ENCODE measurements at places on chromosomes 2 and 18. TPM values are rescaled to one million over a fixed set of nuclear protein-coding genes. Genes with fewer than 3 reads are reported as not detected.

- H3K4me1 ChIP-seq: no peaks in the 10 kb centered on the region
- H3K4me3 ChIP-seq: no peak overlapping the region
- no peaks in the 10 kb centered on the region for H3K27me3 ChIP-seq
- no peak overlapping the region for H3K27ac ChIP-seq
- no peak for DNase-seq
Measured at GRCh38 chr2:145690183-145690778, 1170.4 kb upstream of the ZEB2 start.

GRCh38 chr18:78896111-78896905 lies 83.3 kb upstream of the SALL3 start:
- DNase-seq: no peak
- H3K27ac ChIP-seq: no peak overlapping the region
- H3K4me3 ChIP-seq: no peak overlapping the region
- no peaks in the 10 kb centered on the region for H3K36me3 ChIP-seq
- no peaks in the 10 kb centered on the region for H3K27me3 ChIP-seq

Gene CFAP65
- total RNA-seq: not detected

Gene CAPN14
- total RNA-seq: 0.29 TPM

Gene NYAP2
- total RNA-seq: 2.0 TPM

Gene FBXO15
- total RNA-seq: 0.51 TPM

- H3K27me3 ChIP-seq: no peaks in the 10 kb centered on the region
- no peak overlapping the region for H3K4me3 ChIP-seq
- no peak overlapping the region for H3K27ac ChIP-seq
Measured at GRCh38 chr2:202060218-202060617, 12.8 kb upstream of the KIAA2012 start.

- no peaks in the 10 kb centered on the region for H3K4me1 ChIP-seq
- no peak overlapping the region for H3K4me3 ChIP-seq
- no peaks in the 10 kb centered on the region for H3K27me3 ChIP-seq
- no peaks in the 10 kb centered on the region for H3K36me3 ChIP-seq
Measured at GRCh38 chr18:74248189-74248588, 43.6 kb downstream of the CYB5A start.

Gene EGR4
- not detected for total RNA-seq

Gene KLHL41
- 0.81 TPM for total RNA-seq

DNA sequence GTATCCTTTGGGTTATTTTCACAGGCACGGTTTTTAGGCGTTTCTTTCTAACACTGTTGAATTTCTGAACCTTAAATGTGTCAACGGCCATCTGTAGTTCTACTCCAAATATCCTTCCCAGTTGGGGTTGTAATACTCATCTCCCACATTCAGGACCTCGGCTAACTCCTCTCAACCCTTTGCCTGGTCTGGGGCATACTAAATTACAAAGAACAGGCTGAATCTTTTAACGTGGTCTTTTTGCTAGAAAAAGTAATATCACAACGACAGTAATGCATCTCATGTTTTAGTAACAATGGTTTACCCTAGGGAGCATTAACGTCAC lies 2.1 kb downstream of the RPRM start:
- H3K27me3 ChIP-seq: no peaks in the 10 kb centered on the region
- no peaks in the 10 kb centered on the region for H3K4me1 ChIP-seq
- H3K27ac ChIP-seq: no peak overlapping the region
- no peak overlapping the region for H3K4me3 ChIP-seq
- no peak for DNase-seq
- no peaks in the 10 kb centered on the region for H3K36me3 ChIP-seq

- DNase-seq: no peak
- H3K4me3 ChIP-seq: no peak overlapping the region
- H3K36me3 ChIP-seq: no peaks in the 10 kb centered on the region
- no peaks in the 10 kb centered on the region for H3K27me3 ChIP-seq
- H3K4me1 ChIP-seq: no peaks in the 10 kb centered on the region
Measured at GRCh38 chr2:109342930-109343329, 213.9 kb downstream of the SH3RF3 start.

- H3K27ac ChIP-seq: no peak overlapping the region
- no peak overlapping the region for H3K4me3 ChIP-seq
- H3K4me1 ChIP-seq: no peaks in the 10 kb centered on the region
Measured at GRCh38 chr2:127080938-127081755, 25.8 kb downstream of the BIN1 start.

GRCh38 chr2:209579230-209579749 lies 155.4 kb downstream of the MAP2 start:
- H3K4me3 ChIP-seq: peak overlapping the region; percentile 72
- H3K27me3 ChIP-seq: no peaks in the 10 kb centered on the region
- peak; percentile 54 for DNase-seq
- no peaks in the 10 kb centered on the region for H3K36me3 ChIP-seq

GRCh38 chr2:75892490-75892889 lies 181.8 kb upstream of the GCFC2 start:
- H3K4me3 ChIP-seq: no peak overlapping the region
- no peaks in the 10 kb centered on the region for H3K4me1 ChIP-seq
- H3K36me3 ChIP-seq: no peaks in the 10 kb centered on the region
- H3K27me3 ChIP-seq: no peaks in the 10 kb centered on the region

DNA sequence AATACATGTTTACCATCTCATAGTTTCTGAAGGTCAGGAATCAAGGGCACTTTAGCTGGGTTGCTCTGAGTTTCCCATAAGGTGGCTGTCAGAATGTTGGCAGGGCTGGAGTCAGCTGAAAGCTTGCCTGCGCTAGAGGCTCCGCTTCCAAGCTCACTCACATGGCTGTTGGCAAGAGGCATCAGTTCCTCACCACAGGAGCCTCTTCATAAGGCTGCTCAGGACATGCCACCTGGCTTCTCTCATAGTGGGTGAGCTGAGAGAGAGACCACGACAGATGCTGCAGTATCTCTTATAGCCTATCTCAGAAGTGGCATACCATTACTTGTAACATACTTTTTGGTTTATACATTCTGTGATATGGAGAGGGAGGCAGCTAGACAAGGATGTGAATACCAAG lies 7.2 kb downstream of the HADHB start:
- no peaks in the 10 kb centered on the region for H3K27me3 ChIP-seq
- no peaks in the 10 kb centered on the region for H3K36me3 ChIP-seq
- H3K4me1 ChIP-seq: no peaks in the 10 kb centered on the region
- DNase-seq: no peak
- no peak overlapping the region for H3K27ac ChIP-seq

DNA sequence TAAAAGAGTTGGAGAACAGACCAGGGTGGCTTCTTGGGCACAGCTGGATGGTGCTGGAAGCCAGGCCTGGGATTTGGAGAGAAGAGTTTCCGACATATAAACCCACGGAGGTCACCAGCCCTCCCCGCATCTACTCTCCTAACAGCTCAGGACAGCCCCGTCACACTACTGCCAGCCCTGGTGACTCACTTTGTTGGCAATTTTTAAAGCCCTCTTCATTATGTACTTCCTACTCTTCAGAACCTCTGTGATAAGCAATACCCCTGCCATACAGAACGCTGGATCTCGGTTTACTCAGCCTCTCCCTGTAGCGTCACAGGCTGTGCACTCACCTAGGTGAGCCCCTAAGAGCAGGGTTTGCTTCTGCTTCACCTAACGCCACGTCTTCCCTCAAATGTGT lies 48.1 kb downstream of the ID2 start:
- H3K27me3 ChIP-seq: no peaks in the 10 kb centered on the region
- H3K4me3 ChIP-seq: no peak overlapping the region
- no peak overlapping the region for H3K27ac ChIP-seq
- DNase-seq: no peak
- H3K4me1 ChIP-seq: no peaks in the 10 kb centered on the region

DNA sequence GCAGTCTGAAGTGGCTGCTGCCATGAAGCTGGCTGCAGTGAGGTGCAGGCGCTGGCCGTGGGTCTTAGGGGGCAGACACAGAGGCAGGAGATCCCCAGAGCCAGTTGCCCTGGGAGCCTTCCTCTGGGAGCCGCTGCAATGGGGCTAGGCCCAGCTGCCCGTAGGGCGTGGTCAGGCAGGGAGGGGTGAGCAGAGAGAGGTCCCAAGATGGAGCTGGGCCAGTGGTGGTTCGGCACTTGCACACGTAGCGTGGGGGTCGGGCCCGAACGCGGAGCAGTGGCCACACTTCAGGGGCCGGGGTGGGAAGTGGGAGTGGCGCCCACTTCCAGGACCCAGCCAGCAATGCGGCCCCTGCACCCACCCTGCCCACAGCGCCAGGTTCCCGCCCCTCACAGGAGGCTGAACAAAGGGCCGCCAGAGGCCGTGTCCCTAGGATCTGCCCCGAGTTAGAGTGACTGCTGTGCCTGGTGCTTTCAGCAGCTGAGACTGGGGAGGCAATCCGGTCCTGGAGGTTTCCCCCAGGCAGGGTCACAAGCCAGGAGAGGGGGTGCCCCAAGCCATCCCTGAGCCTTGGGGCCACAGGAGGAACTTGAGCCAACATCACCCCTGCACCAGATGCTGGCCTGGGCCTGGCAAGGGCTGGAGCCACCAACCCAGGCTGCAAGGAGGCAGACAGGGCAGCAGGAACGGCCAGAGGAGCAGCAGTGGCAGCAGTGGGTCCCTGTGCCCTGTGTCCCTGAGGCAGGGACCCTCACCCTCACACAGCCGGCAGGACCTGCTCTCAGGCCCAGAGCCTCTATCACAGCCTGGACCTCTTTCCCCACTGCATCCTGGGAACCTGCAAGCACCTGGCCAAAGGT lies 21.3 kb upstream of the SP140L start:
- no peaks in the 10 kb centered on the region for H3K4me1 ChIP-seq
- H3K27ac ChIP-seq: no peak overlapping the region
- no peaks in the 10 kb centered on the region for H3K27me3 ChIP-seq
- no peak for DNase-seq
- H3K4me3 ChIP-seq: no peak overlapping the region

Gene SAG
- not detected for total RNA-seq

DNA sequence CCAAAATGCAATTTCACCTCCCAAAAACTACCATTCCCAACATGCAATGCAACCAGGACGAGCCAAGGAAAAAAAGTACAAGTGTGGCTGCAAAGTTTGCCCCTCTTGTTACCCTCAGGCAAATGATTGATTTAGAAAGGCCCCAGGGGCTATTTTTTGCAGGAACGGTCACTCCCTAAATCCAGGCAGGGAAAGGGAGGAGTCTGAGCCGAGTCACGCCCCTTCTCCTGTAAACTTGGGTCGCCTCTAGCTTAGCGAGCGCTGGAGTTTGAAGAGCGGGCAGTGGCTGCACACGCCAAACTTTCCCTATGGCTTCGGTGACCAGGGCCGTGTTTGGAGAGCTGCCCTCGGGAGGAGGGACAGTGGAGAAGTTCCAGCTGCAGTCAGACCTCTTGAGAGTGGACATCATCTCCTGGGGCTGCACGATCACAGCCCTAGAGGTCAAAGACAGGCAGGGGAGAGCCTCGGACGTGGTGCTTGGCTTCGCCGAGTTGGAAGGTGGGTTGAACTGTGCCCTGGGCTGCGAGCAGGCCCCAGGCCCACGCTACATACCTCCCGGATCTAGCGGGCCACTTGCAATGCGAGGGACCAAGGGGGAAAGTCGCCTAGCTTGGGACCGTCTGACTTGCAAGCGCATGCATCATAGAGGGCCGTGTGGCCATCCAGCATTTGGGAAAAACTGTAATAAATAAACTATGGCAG lies at the start of gene GALM:
Gene GALM, plus strand, starts transcription at position 261 of the 702 bp plus-strand sequence. Its CDS starts 48 bp downstream, at position 309.
- DNase-seq: peak; percentile 91
- no peaks in the 10 kb centered on the region for H3K27me3 ChIP-seq
- H3K4me3 ChIP-seq: peak within 1 kb of the TSS; percentile 80
- H3K36me3 ChIP-seq: no peaks in the 10 kb centered on the region
- H3K27ac ChIP-seq: peak within 1 kb of the TSS; percentile 18

Gene ZNF385B
- 3.3 TPM for total RNA-seq

GRCh38 chr2:119473621-119474370 lies 42.1 kb downstream of the TMEM37 start:
- no peak for DNase-seq
- H3K27ac ChIP-seq: no peak overlapping the region
- H3K36me3 ChIP-seq: no peaks in the 10 kb centered on the region
- no peaks in the 10 kb centered on the region for H3K27me3 ChIP-seq

GRCh38 chr2:44207102-44207501 lies 38.4 kb downstream of the PPM1B start:
- no peak overlapping the region for H3K27ac ChIP-seq
- H3K27me3 ChIP-seq: no peaks in the 10 kb centered on the region
- peaks cover 2% of the 10 kb centered on the region for H3K4me1 ChIP-seq
- H3K36me3 ChIP-seq: no peaks in the 10 kb centered on the region
- H3K4me3 ChIP-seq: no peak overlapping the region
- no peak for DNase-seq

GRCh38 chr18:11251229-11251890 lies 102.0 kb upstream of the PIEZO2 start:
- DNase-seq: peak; percentile 73
- H3K4me1 ChIP-seq: no peaks in the 10 kb centered on the region
- H3K27ac ChIP-seq: no peak overlapping the region
- H3K4me3 ChIP-seq: no peak overlapping the region
- no peaks in the 10 kb centered on the region for H3K27me3 ChIP-seq

Gene PTPN2
- total RNA-seq: 52.9 TPM

GRCh38 chr2:168062054-168062453 lies 185.3 kb downstream of the STK39 start:
- H3K4me1 ChIP-seq: no peaks in the 10 kb centered on the region
- H3K27ac ChIP-seq: no peak overlapping the region
- no peaks in the 10 kb centered on the region for H3K27me3 ChIP-seq
- no peak overlapping the region for H3K4me3 ChIP-seq
- H3K36me3 ChIP-seq: no peaks in the 10 kb centered on the region
- no peak for DNase-seq

Gene LAMA1
- 3.1 TPM for total RNA-seq

DNA sequence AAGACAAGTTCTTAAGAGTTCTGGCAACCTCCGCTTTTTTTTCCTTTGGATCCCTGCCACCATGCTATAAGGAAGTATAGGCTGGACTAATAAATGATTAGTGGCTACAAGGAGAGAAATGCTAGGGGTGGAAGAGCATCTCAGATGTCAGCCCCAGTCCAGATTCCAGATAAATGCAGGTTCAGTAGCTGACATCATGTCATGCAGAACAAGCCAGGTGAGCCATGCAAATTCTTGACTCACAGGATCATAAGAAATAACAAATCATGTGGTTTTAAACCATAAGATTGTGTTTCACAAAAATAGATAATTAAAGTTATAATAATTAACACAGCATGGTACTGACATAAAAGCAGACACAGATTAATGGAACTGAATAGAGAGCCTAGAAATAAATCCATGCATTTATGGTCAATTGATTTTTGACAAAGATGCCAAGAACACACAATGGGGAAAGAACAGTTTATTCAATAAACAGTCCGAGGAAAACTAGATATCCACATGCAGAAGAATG lies 152.9 kb upstream of the SESTD1 start:
- DNase-seq: no peak
- H3K27me3 ChIP-seq: no peaks in the 10 kb centered on the region
- H3K4me3 ChIP-seq: no peak overlapping the region
- H3K36me3 ChIP-seq: no peaks in the 10 kb centered on the region
- no peaks in the 10 kb centered on the region for H3K4me1 ChIP-seq

Gene EML6
- 2.6 TPM for total RNA-seq

DNA sequence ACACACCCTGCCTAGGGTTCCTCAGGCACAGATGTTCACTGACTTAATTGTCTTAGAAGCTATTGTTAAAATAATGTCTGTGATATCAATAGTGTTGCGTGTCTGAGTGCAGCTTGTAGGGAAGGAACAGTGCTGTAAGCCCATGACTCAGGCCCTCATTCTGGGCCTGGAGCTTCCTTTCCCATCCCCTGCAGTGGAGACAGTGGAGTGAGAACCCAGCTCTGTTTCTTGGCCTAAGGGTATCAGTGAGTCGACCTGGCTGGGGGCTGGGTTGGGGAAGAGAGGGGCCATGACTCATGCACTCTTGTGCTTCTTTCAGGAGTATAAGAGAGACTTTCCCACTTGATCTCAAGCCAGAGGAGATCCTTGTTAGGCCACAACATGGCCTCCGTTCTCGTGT lies 106.8 kb downstream of the HRH4 start:
- no peaks in the 10 kb centered on the region for H3K36me3 ChIP-seq
- no peak overlapping the region for H3K4me3 ChIP-seq
- no peak overlapping the region for H3K27ac ChIP-seq
- no peak for DNase-seq

Data from aorta (tissue), 5 donors.